ENCODE measurements at places on chromosomes 3 and 15. TPM values are rescaled to one million over a fixed set of nuclear protein-coding genes. Genes with fewer than 3 reads are reported as not detected.

- no peak for ATAC-seq
Measured at GRCh38 chr15:71495398-71495780, 315.0 kb upstream of the NR2E3 start.

- ATAC-seq, result no peak
Measured at GRCh38 chr15:48522911-48523310, 122.6 kb downstream of the FBN1 start.

GRCh38 chr15:47516972-47517371 is 200.3 kb upstream of the SEMA6D start:
- no peak for ATAC-seq

- ATAC-seq, result no peak
Measured at GRCh38 chr3:52193065-52193464, 4.9 kb upstream of the ALAS1 start.

GRCh38 chr15:69288531-69289341 is 10.0 kb upstream of the PAQR5 start:
- ATAC-seq, result no peak

DNA sequence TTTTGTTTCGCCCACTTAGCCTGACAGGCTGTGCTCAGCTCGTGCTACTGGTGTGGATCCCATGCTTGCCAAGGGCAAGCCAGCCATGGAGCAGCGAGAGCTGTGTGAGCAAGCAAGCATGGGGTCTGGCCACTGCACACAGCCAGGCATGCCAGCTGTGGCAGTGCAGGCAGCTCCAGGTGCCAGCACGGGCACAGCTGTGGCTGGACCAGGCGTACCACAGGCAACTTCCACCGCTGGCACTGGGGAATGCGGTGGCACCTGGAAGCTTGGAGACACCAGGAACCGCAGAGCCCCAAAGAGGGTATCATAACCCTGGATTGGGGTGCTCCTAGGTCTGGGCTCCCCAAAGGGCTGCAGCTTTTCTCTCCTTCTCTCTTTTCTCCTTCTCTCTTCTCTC is 4.3 kb upstream of the LIMD1 start:
- ATAC-seq, result no peak

- ATAC-seq, result no peak
Measured at GRCh38 chr3:29064085-29064484, 216.8 kb upstream of the RBMS3 start.

DNA sequence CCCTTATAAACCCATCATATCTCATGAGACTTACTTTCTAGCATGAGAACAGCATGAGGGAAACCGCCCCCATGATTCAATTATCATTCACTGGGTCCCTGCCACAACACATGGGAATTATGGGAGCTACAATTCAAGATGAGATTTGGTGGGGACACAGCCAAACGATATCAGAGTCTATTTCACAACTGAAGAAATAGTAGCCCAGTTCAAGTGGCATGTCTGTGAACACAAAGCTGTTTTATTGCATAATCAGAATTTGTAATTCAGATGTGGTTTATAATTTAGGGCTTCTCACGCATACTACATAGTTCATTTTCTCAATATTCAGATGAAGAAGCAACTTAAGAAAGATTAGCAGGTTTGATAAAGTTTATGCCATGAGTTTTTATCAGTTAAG is 1188.0 kb upstream of the ALCAM start:
- ATAC-seq, result no peak

DNA sequence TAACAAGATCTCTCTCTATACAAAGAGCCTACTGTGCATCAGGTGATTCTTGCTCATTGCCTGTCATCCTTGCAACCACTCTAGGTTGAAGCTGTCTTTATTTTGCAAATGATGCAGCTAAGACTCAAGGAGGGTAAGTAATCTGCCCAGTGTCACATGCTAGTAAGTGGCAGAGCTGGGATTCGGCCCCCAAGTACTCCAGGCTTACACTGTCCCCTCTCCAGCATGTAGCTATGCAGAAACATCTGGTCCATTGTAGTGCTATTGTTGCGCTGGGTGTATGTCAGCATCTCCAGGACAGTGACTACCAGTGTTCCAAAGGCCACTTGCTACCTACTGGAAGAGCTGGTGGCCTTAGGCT is 248.9 kb downstream of the SLCO3A1 start:
- no peak for ATAC-seq

GRCh38 chr3:179732661-179733348 is 80.0 kb downstream of the USP13 start:
- no peak for ATAC-seq

The C3orf70 gene
- total RNA-seq, result not detected

The PLEKHO2 gene
- 25.9 TPM for total RNA-seq

The SI gene
- not detected for total RNA-seq

Data from activated T-helper 17 cell treated with anti-CD3 and anti-CD28 coated beads, Interleukin-2, amount 50 U/mL, for 72 hours (primary cell).